Posterior cingulate gyrus (tissue), 11 donors: ENCODE measurements at places on chromosomes 4 and X.

DNA sequence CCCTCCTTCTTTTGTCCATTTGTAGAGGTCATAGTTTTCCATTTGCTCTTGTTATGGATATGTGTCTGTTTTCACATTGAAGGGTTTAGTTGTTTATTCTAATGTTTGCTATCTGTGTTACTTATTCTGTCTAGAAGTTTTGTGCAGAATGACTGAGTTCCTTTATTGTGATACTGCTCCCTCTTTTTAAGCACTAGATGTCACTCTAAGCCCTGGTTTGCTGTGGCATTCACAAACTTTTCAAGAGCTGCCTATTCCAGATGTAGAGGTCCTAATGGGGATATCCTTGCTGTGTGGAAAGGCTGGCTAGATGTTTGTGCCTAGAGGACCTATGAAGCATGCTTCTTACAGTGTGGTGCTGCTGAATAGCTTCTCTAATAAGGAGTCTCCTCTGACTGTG is 338.6 kb downstream of the SPIN4 start:
- DNase-seq, result no peak

GRCh38 chrX:97330151-97330550 is 446.4 kb downstream of the RPA4 start:
- DNase-seq, result no peak

DNA sequence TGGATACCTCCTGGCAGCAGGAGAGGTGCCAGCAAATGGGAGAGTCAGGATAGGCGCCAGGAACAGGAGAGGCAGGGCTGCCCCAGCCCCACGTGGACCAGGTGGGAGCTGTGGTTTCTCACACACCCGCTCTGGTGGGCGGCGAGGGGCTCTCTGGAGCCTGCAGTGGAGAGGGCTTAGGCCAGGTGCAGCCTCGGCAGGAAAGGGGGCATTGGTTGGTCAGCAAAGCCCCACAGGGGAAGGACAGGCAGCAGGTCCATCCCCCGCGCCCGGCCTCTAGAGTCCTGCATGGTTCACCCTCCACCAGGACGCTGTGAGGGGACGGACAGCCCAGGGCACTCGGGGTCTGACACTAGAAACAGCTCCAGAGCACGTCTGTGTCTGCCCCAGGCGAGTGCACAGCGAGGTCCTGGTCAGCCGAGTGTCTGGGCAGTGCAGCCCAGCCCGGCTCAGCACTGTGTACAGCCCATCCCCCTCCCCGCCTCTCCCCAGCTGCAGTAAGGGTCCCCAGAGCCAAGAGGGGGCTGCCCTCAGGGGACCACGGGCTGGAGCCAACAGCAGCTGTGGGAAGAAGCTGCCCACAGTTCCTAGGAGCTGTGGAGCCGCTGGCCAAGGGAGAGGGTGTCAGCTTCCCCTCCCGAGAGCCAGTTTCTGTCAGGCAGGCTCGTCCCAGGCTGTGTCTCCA is 8.2 kb downstream of the ATP5ME start:
- DNase-seq, result no peak

- no peak for DNase-seq
Measured at GRCh38 chr4:167222099-167222498, 12.2 kb downstream of the SPOCK3 start.

DNA sequence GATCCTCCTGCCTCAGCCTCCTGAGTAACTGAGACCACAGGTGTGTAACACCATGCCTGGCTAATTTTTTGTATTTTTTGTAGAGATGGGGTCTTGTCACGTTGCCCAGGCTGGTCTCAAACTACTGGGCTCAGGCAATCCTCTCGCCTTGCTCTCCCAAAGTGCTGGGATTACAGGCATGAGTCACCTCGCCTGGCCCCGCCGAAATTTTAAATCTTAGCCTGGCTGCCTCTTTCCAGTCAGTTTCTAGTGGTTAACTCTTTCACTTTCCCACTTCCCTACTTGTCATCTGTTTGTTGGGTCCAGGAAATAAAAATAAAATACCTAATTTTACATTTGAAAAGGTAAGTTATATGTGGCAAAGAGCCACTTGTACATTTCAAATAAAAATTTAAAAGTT is 62.4 kb downstream of the TMEM165 start:
- DNase-seq, result no peak

GRCh38 chr4:151801547-151802516 is 41.0 kb upstream of the GATB start:
- no peak for DNase-seq

GRCh38 chr4:19417256-19417655 is 834.4 kb upstream of the SLIT2 start:
- DNase-seq, result no peak

DNA sequence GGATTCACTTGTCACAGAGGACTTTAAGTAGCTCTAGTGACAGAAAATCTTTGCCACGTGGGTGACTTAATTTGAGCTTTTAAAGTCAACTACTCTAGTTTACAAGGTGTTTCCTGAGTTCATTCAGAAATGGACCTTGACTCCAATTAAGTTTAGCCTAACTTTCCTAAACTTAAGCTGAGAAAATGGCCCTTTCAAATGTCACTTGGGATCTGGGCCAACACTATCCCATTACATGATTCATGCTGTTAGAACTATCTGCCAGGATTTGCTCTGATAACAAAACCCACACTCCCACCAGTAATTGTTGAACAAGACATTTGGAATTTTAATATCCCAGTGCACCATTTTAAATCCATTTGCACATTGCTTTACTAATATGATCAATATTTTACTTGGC is 40.8 kb downstream of the C4orf46 start:
- DNase-seq, result no peak

DNA sequence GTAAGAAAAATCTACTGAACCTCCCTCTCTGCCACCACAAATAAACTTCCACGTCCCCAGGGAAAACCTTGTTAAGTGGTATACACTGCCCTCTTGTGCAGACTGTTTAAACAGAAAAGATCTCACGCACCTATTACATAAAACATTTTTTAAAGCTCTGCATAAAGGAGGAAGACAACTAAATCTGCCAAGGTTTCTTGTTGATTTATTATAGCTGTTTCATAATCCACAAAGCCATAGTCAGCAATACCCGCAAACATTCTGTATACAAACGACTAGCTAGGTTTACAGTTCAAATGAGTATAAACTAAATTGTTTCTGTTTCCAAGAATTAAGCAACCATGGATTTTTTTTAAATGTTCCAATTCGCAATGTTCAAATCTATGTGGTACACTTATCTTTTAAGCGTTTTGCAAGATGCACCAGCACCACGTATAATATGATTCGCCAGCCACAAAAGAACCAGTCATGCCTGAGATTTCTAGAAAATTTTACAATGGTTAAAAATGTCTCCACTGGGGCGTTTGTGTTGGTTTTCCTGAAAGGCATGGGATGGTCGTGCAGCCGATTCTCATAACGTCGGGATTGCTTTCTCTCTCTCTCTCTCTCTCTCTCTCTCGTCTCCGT is 164.6 kb downstream of the PRKX start:
- no peak for DNase-seq

DNA sequence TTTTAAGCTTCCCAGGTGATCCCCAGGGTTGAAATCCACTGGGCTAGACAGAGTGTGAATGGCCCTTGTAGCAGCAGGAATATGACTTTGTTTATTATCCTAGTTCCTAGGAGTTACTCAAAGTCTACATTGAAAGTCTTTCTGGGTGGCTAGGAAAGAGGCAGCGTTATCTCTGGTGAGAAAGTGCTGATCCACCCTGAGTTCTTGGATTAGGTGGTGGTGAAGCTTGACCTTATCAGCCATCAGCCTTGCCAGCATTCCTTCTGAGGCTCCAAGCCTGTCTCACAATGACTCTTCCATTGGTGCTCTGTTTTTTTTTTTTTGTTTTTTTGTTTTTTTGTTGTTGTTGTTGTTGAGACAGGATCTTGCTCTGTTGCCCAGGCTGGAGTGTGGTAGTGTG is 83.1 kb upstream of the CLCN4 start:
- no peak for DNase-seq

GRCh38 chr4:16858275-16858752 is 40.1 kb downstream of the LDB2 start:
- no peak for DNase-seq

- DNase-seq, result no peak
Measured at GRCh38 chrX:132677233-132677716, 188.4 kb upstream of the MBNL3 start.

- no peak for DNase-seq
Measured at GRCh38 chrX:150226223-150226965, 136.7 kb upstream of the MAMLD1 start.
